ENCODE measurements at places on chromosomes 2 and 18. TPM values are rescaled to one million over a fixed set of nuclear protein-coding genes. Genes with fewer than 3 reads are reported as not detected.

RNF125 gene
- total RNA-seq, result 0.85 TPM

BIN1 gene
- total RNA-seq, result 1,744 TPM

TLX2 gene
- total RNA-seq, result not detected

ANKMY1 gene
- 9.0 TPM for total RNA-seq

DOK6 gene
- total RNA-seq, result 0.13 TPM

RGPD4 gene
- total RNA-seq, result not detected

TRABD2A gene
- total RNA-seq, result 0.97 TPM

CHRNG gene
- 35.5 TPM for total RNA-seq

ATP6V1B1 gene
- total RNA-seq, result not detected

NEB gene
- total RNA-seq, result 7,704 TPM

SERPINB2 gene
- not detected for total RNA-seq

LRATD1 gene
- 4.9 TPM for total RNA-seq

ABCG8 gene
- not detected for total RNA-seq

MAPRE3 gene
- total RNA-seq, result 41.9 TPM

PSMA8 gene
- not detected for total RNA-seq

PDE11A gene
- total RNA-seq, result 16.2 TPM

NOL4 gene
- not detected for total RNA-seq

APOB gene
- total RNA-seq, result 4.2 TPM

CD8B2 gene
- not detected for total RNA-seq

CPLX4 gene
- total RNA-seq, result not detected

DSG1 gene
- not detected for total RNA-seq

DSC2 gene
- 0.56 TPM for total RNA-seq

OR6B2 gene
- not detected for total RNA-seq

SGPP2 gene
- total RNA-seq, result 0.17 TPM

FHOD3 gene
- total RNA-seq, result 32.5 TPM

LRP2 gene
- total RNA-seq, result not detected

UGT1A1 gene
- not detected for total RNA-seq

SLC16A14 gene
- total RNA-seq, result 0.65 TPM

GRB14 gene
- total RNA-seq, result 2.1 TPM

POTEI gene
- not detected for total RNA-seq

PMAIP1 gene
- 1.2 TPM for total RNA-seq

SLC4A5 gene
- 3.8 TPM for total RNA-seq

IHH gene
- total RNA-seq, result not detected

CPS1 gene
- 4.5 TPM for total RNA-seq

ADGRF3 gene
- not detected for total RNA-seq

ANKRD29 gene
- total RNA-seq, result 2.8 TPM

DES gene
- 28,635 TPM for total RNA-seq

FZD7 gene
- total RNA-seq, result 6.2 TPM

RBM44 gene
- total RNA-seq, result 0.07 TPM

RAPGEF4 gene
- total RNA-seq, result 1.4 TPM

IL1RL1 gene
- 4.1 TPM for total RNA-seq

SERPINB13 gene
- not detected for total RNA-seq

GNLY gene
- total RNA-seq, result 3.6 TPM

ARHGAP15 gene
- total RNA-seq, result not detected
